ENCODE measurements at places on chromosomes 12 and 14.
A peak's percentile ranks its signal among the peaks of the same experiment; 100 is the strongest.

DNA sequence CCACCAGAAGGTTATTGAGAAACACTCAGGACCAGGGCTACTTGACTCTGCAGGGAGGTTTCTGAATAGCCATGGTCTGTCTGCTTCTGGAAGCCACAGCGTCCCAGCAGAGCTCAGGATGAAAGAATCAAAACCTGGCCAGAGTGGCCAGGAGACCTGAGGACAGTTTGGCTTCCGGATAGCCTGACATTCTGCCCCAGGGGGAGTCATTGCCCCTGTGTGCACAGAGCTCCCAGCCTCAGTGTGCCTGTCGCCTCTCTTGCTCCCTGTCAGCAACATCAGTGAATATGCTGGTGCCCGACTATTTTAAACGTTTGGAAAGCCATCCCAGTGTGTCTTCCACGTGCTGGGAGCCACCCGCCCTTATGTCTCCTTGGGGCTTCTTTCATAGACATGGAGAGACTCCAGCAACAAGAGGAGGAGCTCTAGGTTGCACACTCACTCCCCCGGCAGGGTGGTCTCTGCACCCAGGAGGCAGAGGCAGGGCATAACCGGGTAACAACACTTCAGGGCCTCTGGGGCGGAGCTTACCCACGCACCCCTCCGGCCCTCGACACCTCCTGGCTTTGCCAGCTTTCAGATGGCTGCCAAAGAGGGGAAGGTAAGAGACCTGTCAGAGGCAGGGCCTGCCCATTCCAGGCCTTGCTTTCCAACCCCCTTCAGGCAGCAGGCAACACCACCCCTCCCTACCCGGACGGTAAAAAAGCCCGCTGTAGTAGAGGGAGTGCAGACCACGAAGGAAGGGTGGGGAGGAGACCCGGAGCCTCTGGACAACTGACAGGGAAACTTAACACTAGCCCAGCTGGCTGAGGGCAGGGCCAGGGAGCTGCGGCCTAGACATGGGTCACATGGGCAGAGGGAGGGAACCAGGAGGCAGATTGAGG is 19.0 kb upstream of the SLC6A12 start:
- DNase-seq, result no peak

DNA sequence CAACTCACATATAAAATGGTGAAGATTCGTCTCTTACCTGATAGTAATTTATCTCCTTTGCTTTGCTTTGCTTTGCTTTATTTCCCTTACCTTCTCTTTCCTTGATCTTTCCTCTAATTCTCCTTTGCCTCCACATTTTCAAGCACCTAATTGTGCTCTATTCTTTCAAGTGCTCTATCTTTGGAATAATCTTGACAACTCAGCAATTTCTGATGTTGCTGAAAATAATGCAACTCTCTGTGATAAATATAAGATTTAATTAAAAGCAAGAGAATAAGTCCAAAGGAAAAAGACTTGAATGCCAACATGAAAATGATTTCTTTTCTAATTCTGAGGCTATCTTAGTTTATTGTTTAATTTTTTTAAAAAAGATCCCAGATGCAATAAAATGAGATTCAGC is 139.5 kb upstream of the SYT1 start:
- no peak for DNase-seq

GRCh38 chr12:53065975-53066931 is 12.9 kb downstream of the SPRYD3 start:
- DNase-seq, result peak; percentile 82

DNA sequence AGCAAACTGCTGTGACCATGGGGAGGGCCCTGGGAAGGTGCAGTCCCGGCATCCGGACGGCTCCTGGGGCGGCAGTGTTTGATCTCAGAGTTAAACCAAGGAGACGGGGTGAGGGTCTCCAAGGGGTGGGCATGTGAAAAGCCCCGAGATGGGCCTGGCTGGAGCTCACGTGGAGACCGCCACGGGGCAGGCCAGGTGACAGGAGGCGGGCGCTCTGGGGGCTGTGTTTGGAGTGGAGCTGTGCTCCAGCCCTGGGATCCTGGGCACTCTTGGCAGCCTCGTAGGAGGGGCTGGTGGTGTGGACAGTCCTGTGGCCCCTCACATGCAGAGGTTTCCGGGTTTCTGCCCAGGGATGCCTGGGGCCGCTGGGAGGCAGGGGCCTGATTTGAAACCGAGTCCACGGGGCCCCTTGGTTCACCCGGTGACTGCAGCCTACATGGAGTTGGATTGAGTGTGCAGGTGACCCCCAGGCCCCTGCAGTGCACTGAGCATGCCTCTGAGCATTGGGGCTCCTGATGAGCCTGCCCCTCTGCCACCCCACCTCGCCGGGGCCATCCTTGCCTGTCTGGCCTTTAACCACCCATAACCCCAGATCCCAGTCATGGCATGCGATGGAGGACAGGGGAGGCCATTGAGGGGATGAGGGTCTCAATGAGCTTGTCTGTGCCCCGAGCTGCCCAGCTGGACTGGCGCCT is 8.4 kb downstream of the KIF26A start:
- DNase-seq, result peak; percentile 10

DNA sequence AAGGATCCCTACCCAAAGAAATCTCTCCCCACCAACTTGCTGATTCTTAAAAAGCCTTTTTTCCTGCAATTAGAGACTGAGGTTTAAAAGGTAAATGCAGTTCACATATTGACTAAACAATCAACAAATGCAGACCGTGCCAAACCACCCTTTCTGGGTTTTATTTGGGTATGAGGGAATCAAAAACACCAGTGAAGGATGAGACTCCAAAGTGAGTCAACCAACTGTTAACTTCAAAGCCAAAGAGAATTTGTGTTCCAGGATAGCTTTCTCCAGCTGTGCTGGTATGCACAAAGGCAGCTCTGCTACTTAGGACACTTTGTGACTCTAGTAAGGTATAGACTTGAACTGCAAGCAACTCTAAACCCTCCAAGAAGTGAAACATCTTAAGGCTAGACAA is 39.4 kb downstream of the RPS29 start:
- DNase-seq, result no peak

GRCh38 chr12:107734139-107734538 is 26.8 kb downstream of the PRDM4 start:
- DNase-seq, result no peak

GRCh38 chr12:6788972-6789924 is at the start of gene CD4:
Gene CD4, plus strand, starts transcription at chr12:6789528. Its CDS starts 10,611 bp downstream, at chr12:6800139.
- DNase-seq, result peak; percentile 70

DNA sequence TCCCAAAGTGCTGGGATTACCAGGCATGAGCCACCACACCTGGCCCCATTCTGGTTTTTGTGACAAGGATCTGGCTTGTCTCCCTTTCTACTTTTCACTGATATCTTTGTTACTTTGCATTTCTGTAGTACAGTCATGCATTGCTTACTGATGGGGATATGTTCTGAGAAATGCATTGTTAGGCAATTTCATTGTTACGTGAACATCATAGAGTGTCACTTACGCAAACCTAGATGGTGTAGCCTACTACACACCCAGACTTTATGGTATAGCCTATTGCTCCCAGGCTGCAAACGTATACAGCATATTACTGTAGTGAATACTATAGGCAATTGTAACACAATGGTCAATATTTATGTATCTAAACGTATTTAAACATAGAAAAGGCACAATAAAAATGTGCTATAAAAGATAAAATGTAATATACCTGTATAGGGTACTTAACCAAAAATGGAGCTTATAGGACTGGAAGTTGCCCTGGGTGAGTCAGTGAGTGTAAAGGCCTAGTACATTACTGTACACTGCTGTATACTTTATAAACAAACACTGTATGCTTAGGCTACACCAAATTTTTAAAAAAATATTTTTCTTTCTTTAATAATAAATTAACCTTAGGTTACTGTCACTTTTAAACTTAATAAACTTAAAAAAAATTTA is 16.0 kb downstream of the MRPL42 start:
- DNase-seq, result no peak

DNA sequence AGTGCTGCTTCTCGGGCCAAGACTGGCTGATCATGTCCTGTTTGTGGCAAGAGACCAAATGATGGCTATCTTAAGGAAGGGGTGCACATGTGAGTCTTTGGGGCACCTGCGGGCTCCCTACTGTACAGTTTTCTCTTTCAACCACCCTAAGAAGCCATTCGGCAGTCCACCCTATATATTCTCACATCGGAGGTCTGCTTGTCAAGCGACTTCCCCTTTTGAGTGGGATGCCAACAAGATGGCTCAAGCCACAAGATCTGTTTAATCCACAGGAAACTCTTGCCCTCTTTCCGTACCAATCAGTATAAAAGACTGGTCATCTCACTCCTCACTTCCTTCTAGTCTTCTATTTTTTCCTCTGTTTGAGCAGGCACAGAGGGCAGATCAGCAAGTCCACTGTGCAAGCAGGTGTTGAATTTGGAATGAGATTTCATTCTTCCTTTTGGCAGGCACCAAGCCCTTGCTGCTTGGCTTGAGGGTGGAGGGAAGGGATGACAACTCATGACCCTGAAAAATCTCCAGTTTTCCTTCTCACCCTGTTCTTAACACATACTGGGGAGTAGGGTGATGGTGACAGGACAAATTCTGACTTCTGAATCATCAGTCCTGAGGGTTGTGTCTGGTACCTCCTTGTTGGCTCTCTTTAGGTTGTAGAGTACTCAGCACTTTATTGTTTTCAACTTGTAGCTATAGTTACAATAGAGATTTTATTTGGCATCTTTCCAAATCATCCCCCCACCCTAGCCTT is 17.6 kb downstream of the LACRT start:
- DNase-seq, result no peak

All from heart right ventricle (tissue), 16 donors.